ENCODE measurements at places on chromosomes 5 and 9.

- DNase-seq, result no peak
Observed at GRCh38 chr9:128099231-128099931, 28.1 kb downstream of the PTGES2 start.

GRCh38 chr5:30874241-30875034 lies 319.0 kb upstream of the CDH6 start:
- no peak for DNase-seq

- no peak for DNase-seq
Observed at GRCh38 chr9:131418143-131419025, 24.5 kb downstream of the PRRC2B start.

DNA sequence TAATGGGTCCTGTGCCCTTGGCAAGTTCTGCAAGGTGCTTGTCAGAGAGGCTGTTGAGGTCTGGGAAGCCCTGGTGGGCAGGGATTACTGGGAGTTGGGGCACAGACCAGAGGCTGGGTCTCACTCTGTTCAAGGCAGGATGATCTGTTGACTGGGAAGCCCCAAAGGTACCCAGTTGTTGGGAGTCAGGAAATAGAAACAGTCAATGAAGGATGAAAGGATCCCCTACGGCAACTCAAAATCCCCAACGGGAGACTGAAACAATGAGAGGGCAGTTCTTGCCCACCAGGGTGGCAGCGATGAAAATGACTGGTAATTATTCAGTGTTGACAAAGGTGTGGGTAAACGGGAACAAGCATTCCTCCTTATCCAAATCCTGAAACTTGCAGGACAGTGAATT lies 31.2 kb downstream of the BNIP1 start:
- DNase-seq, result no peak

- DNase-seq, result no peak
Observed at GRCh38 chr5:128132499-128132898, 48.9 kb downstream of the SLC12A2 start.

DNA sequence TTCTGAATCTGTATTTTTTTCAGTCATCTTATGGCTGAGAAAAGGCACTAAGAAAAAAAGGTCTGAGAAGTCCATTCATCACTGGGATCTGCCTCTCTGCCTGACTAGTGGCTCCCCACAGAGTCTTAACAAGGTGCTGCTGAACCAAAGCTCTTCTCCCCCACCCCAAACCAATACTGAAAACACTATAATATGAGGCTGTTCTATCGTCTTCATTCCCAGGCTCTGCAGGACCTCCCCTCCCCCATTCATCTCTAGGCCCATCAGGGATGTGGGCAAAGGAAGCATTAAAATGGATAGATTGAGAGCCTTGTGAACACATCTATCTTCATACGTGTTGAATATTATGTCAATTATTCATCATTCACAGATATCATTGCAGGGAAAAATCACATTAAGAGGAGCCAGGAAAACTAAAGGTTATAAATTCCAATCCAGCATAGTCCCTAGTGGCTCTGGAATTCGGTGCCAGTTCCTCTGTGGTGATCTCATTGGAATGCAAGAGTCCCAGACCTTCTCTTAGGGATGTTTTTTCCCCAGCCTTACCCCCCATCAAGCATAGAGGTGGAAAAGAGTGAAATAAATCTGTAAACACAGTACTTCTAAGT lies 44.3 kb upstream of the GPR151 start:
- no peak for DNase-seq

GRCh38 chr9:26326563-26326962 lies 566.0 kb downstream of the CAAP1 start:
- DNase-seq, result no peak

DNA sequence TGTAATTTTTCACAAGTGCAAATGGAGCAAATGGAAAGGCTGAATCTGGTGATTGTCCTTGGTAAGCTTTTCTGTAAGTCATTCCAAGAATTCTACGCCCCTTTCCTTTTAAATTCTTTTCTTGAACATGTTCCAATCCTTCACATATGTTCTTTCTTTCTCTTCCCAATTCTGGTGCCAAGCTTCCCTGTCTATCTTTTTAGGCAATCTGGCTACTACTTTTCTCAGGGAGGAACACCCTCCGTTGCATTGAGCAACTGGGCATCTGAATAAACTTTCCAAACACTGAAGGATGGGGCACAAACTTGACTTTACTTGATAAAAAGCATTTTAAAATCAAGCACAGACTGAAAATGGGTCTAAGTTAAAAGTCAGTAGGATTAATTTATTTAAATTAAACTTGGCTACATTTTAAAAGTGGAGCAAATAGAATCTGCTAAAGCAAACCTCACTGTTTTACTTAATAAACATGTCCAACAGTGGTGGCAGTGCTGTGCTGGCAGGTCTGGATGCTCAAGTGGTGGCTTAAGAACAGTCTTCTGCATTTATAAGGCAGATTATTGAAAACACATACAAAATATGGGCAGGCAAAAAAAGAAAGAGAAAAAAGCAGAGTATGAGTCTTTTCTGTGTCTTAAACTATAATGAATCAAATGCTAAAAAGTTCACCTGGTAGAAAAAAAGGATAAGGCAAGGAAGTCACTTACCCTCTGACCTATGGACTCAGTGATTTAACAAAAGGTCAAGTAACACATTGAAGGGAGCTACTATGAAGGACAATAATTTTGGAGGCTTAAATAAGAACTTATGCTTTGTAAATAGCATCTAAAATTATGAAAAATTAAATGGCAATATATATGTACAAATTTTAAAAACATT lies 5.4 kb downstream of the ELL2 start:
- no peak for DNase-seq

DNA sequence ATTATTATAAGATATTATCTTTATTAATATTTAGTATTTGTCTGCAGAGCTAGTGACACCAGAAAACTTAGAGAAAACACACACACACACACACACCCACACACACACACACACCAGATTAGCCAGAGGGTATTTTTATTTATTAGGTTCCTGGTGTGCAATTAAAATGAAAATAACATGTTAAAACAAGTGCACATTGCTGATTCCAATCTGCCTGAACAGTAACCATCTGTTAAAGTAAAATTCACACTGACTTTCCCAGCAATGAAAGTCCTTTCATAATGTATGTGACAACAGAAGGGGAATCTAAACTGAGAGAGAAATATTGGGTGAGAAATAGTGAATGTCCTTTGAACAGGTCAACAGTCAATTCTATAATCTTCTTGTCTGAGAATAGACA lies 2323.5 kb upstream of the ACO1 start:
- DNase-seq, result no peak

DNA sequence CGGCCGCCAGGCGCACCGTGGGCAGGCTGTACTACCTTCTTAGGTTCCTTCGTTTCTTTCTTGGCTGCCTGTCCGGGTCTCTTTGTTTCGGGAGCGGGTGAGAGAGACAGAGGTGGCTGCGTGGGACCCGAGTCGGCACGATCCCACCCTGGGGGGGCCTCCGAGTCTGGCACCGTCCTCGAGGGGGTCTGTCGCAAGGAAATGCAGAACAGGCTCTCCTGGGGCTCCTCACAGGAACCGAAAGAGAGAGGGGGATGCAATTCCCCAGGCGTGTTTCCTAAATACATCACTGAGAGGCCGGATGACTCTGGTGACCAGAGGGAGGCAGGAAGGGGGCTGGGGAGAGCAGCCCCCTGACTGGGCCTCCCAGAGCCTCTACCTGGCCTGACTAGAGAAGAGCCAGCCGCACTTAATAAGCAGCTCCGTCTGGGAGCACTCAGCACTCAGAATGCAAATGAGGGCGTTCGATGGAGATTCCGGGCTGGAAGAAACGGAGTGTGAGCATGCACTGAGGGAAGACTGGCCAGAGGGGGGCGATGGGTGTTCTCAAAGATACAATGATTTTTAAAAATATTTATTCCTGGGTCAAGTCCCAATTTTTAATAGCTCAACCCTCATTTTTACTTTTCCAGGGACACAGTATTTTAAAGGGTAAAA lies 11.7 kb upstream of the INPP5E start:
- no peak for DNase-seq

- DNase-seq, result no peak
Observed at GRCh38 chr5:116652196-116652729, 77.6 kb upstream of the SEMA6A start.

- DNase-seq, result no peak
Observed at GRCh38 chr9:88468226-88468625, 66.8 kb upstream of the NXNL2 start.

- no peak for DNase-seq
Observed at GRCh38 chr5:57834829-57835608, 352.4 kb upstream of the ACTBL2 start.

GRCh38 chr5:56406221-56406620 lies 173.1 kb upstream of the ANKRD55 start:
- DNase-seq, result no peak

DNA sequence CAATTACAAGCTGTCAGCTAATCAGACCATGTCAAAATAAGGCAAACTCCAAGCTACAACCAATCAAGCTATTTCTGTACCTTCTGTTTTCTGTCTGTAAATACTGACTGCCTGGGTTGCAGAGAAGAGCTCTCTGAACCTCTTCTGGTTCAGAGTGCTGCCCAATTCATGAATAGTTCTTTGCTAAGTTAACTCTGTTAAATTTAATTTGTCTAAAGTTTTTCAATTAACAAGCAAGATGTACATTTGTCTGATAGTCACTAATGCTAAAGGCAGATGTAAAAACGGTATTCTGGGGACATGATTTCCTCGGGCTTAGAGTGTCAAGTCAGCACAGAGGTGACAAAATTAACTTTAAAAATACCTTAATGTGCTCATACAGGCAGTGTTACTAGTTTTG lies 408.3 kb upstream of the CLINT1 start:
- no peak for DNase-seq
